ENCODE measurements at places on chromosomes 3 and 15.

GRCh38 chr15:62848632-62849050 is 193.9 kb upstream of the TPM1 start:
- DNase-seq, result no peak

DNA sequence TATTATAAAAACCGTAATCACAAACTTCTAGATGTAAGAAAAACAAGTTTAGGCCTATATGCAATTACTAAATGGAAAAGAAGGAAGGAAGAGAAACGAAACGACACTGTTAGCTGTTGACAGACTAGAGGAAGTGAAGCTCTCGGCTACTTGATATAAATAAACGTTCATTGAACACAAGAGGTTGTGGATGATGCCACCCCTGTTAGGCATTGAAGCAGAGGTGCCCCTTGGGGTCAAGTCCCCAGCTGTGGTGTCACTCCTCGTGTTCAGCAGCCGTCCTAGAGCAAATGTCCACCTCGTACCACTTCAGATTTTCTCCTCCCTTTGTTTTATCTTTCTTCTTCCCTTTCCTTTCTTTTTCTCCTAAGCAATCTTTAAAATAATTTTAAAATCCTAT is 146.5 kb upstream of the UBE2E1 start:
- DNase-seq, result no peak

DNA sequence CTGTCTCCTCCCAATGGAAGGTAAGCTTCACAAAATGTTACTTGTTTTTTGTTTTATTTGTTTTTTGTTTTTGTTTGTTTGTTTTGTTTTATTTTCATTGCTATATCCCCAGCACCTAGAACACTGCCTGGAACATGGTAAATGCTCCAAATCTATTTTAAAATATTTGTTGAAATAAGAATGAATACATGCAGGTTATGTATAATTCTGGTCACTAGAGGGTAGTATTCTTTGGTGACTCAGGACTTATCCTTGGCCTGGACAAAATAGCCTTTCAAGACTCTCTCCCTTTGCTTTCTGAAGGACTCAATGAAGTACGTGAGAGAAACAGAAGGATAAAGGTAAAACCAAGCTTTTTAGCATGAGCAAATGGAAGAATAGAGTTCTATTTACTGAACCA is 46.9 kb upstream of the PPP2R3A start:
- no peak for DNase-seq

DNA sequence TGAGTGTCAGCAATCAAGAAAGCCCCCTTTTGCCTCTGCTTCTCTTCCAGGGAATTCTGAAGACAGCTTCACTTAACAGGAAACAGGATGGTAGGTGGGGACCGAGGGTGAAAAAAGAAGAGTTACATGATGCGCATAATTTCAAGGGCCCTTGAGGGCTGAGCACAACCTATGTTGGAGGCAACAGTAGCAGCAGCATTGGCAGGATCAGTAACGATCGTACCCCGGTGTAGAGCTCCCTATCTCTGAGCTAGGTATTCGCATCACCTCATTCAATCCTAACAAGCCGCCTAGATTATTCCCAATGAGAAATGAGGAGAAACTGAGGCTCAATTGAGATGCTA is 432 bp upstream of the RAD54L2 start:
- no peak for DNase-seq
